ENCODE measurements at places on chromosomes 1 and 21.

- DNase-seq = peak; percentile 66
Observed at GRCh38 chr1:115949156-115949555, 27.2 kb upstream of the SLC22A15 start.

DNA sequence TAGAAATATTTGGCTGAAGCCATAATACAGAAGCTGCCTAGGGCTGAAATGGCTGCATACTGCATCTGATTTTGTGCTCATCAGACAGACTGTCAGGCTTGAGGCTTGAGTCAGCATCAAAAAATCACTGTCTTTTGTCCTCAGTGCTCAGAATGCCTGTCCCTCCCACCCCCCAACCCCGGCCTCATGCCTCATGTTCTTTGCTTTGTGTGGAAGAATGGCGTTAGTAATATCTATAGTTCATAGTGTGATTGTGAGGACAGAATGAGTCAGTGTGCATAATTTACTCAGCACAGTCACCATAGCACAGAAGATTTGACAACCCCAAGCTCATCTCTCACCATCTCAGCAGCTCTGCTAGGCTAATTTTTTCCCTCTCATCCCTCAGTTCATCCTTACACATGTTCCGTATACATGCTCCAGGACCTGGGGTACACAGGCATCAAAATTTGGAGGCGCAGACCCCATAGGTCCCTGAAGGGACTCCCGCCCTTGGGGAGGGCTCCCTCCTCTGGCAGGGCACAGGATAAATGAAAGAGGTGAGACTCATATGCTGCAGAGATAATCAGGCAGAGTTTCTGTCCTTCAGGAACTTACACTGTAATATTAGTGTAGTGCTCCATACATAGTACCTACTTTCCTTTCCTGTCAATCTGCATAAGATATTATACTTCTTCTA lies 159.1 kb upstream of the C8B start:
- DNase-seq = peak; percentile 92

GRCh38 chr1:108154314-108154713 lies 45.8 kb downstream of the SLC25A24 start:
- peak; percentile 33 for DNase-seq

DNA sequence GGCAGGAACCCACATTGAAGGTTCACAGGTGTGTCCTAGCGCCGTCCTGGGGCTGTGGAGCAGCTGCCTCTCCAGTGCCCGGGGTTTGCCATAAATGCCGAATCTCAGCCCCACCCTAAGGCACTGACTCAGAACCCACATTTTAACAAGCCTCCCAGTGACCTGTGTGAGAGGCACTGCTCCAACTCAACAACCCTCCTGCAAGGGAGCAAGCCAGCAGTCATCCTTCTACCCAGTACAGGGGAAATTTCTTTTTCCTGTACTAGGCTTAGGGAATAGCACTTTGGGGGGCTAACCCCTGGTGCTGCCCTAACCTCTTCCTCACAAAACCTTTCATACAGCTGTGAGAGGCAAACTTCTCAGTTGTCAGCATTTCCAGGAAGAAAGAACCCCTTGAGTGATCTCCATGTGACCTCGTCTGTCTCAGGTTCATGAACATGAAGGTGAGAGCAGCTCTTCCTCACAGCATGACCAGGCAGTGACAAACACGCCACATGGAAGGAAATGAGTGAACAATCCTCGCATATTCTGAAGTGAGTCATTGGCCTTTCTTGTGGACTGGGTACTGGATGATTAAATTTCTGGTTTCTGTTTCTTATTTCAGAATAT lies 11.4 kb upstream of the BCAR3 start:
- DNase-seq = peak; percentile 99

GRCh38 chr1:65940126-65940525 lies 147.4 kb downstream of the PDE4B start:
- DNase-seq = no peak
